ENCODE measurements at places on chromosomes 2 and 18.
A peak's percentile ranks its signal among the peaks of the same experiment; 100 is the strongest.

GRCh38 chr2:39851651-39852110 is 72.6 kb upstream of the THUMPD2 start:
- no peaks in the 10 kb centered on the region for H3K4me1 ChIP-seq
- no peaks in the 10 kb centered on the region for H3K36me3 ChIP-seq
- no peak for DNase-seq
- H3K4me3 ChIP-seq = no peak overlapping the region

GRCh38 chr2:26945991-26946750 is 24.3 kb upstream of the MAPRE3 start:
- H3K36me3 ChIP-seq = no peaks in the 10 kb centered on the region
- H3K4me3 ChIP-seq = no peak overlapping the region
- DNase-seq = no peak
- no peak overlapping the region for H3K27ac ChIP-seq
- H3K27me3 ChIP-seq = no peaks in the 10 kb centered on the region

DNA sequence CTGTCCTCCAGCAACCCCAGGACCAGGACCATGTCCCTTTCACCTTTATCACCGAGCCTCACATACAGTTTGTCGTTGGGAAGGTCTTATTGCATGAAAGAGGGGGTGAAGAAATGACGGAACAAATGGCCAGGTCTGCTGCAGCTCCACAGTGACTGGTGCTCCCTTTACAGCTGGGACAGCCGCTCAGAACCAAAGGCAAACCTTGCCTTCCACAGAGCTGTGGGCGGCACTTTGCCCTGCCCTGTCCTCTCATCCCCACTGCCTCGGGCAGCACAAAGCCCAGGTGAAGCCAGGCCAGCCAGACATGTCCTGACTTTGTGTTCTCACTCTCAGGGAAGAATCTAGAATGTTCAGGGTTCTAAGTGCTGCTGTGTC is 961 bp downstream of the GPR55 start:
- peak overlapping the region; percentile 65 for H3K27ac ChIP-seq
- peaks cover 2% of the 10 kb centered on the region for H3K27me3 ChIP-seq
- peak overlapping the region; percentile 68 for H3K4me3 ChIP-seq
- no peaks in the 10 kb centered on the region for H3K36me3 ChIP-seq
- no peak for DNase-seq

- H3K4me3 ChIP-seq = no peak overlapping the region
- no peak overlapping the region for H3K27ac ChIP-seq
- no peaks in the 10 kb centered on the region for H3K27me3 ChIP-seq
- no peak for DNase-seq
- no peaks in the 10 kb centered on the region for H3K36me3 ChIP-seq
Measured at GRCh38 chr2:58701688-58702301, 460.7 kb upstream of the FANCL start.

- no peak overlapping the region for H3K4me3 ChIP-seq
- H3K27ac ChIP-seq = no peak overlapping the region
- DNase-seq = no peak
- H3K27me3 ChIP-seq = peaks cover 10% of the 10 kb centered on the region
- H3K4me1 ChIP-seq = peaks cover 15% of the 10 kb centered on the region
Measured at GRCh38 chr2:241555711-241556110, 2.8 kb upstream of the BOK start.

DNA sequence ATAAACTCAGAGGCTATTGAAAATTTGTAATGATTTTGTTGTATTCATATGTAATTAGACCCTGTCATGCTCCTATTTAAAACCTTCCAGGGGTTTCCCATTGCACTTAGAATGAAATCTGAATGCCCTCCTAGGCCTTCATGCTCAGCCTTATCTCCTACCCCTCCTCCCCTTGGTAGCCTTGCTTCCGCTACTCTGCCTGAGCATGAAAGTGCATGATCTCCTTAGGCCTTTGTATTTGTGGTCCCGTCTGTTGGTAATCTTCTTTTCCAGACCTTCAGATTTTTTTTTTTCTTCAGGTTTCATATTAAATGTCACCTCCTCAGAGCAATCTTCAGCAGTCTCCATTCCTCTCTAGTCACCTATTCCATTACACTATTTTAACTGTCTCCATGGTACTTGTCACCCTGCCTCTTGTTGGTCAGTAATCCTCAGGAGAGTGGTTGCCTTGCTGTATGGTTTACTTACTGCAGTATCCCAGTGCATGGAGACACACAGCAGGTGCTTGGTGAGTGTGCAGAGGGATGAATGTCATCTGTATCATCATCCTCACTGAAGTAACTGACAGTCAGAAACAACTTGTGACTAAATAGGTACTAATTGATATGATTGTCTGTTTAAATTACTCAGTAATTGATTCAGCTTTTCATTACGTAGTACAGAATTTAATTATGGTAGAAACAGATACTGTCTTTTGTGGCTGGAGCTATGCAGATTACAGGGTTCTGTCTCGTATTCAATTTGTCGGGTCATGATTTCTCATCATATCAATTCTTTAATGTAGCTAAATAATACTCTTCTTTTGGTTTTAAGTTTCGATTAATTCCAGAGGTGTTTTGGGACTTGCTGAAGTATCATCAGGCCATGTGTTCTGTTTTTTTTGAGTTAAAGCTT is 63.9 kb downstream of the PHLPP1 start:
- H3K4me1 ChIP-seq = peaks cover 7% of the 10 kb centered on the region
- no peak overlapping the region for H3K4me3 ChIP-seq
- no peak overlapping the region for H3K27ac ChIP-seq
- DNase-seq = peak; percentile 10

GRCh38 chr2:28101892-28102291 is 211.4 kb downstream of the BABAM2 start:
- no peak overlapping the region for H3K4me3 ChIP-seq
- H3K4me1 ChIP-seq = no peaks in the 10 kb centered on the region
- H3K36me3 ChIP-seq = no peaks in the 10 kb centered on the region
- H3K27me3 ChIP-seq = no peaks in the 10 kb centered on the region
- no peak for DNase-seq

DNA sequence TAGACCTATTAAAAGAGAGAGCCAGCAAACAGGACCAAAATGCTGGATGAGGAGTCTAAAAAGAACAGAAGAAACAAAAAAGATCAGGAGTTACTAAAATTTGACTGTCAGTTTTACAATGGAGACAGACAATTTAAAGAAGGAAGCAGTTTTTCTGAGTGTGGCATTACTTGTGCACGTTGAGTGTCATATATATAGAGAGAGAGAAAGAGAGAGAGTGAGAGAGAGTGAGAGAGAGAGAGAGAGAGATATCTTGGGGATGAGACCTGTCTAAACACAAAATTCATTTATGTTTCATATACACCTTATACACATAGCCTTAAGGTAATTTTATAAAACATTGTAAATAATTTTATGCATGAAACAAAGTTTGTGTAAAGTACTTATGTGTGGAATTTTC is 2.1 kb upstream of the GALNT3 start:
- peaks cover 19% of the 10 kb centered on the region for H3K4me1 ChIP-seq
- no peaks in the 10 kb centered on the region for H3K36me3 ChIP-seq
- H3K27me3 ChIP-seq = peaks cover 6% of the 10 kb centered on the region
- no peak overlapping the region for H3K27ac ChIP-seq
- H3K4me3 ChIP-seq = no peak overlapping the region
- DNase-seq = no peak

DNA sequence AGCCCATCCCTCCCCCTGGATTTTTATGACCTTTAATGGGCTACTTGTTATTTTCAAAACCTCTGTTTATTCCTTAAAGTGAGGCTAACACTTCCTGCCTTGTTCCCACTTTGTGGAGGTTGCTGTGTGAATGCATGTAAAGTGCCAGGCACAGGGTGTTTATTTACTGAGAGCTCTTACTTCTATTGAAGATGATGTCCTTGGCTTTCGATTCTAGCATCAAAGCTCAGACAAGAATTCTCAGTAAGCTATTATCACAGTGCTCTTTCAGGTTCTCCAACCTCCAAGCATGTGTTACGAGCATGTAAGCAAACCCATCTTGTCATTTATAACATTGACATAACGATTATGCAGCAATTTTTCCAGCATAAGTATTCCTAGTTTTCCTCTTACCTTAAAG is 44.2 kb downstream of the DPYSL5 start:
- peaks cover 2% of the 10 kb centered on the region for H3K27me3 ChIP-seq
- no peaks in the 10 kb centered on the region for H3K36me3 ChIP-seq
- H3K4me3 ChIP-seq = no peak overlapping the region
- no peak for DNase-seq
- no peak overlapping the region for H3K27ac ChIP-seq

DNA sequence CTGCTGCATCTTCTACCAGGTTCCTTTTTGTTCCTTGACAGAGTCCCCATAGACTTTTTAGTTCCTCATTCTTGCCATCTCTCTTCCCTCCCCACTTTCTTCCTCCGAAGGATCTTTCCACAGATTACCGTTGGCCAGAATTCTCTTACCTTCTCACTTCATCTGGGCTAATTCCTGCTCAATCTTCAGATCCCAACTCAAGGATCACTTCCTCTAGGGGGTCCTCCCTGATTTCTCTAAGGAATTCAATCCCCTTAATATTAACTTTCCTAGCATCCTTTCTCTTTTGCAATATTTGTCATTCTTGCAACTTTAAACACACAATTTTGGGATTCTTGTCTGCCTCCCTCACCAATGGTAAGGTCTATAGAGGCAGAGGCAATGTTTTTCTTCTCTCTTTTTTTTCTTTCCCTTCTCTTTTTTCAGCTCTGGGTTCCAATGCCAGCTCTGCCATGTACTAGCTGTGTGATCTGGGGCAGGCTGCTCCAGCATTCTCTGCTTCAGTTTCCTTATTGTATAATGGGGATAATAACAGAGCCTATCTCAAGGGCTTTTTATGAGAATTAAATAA is 5.4 kb upstream of the KCNE4 start:
- H3K36me3 ChIP-seq = no peaks in the 10 kb centered on the region
- DNase-seq = no peak
- no peaks in the 10 kb centered on the region for H3K27me3 ChIP-seq
- no peak overlapping the region for H3K4me3 ChIP-seq
- H3K4me1 ChIP-seq = no peaks in the 10 kb centered on the region

GRCh38 chr18:7290077-7290476 is 59.2 kb downstream of the LRRC30 start:
- no peak for DNase-seq
- no peak overlapping the region for H3K27ac ChIP-seq
- no peaks in the 10 kb centered on the region for H3K36me3 ChIP-seq

DNA sequence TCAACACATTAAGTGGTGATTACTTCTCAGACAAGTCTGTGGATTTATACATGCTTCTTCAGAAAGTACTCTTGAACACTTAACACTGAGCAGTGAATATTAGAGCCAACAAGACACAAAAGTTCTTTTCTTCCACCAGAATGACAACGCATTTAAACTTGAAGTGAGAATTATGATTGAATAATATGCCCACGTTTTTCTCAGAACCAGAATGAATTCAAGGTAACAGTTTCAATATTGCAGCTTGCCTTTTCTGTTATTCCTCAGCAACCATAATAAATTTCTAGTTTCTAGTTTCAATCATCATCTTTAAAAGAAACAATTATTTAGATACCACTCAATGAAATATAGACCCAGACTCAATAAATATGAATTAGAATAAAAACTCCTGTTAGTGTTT is 547.0 kb downstream of the NUP35 start:
- H3K27me3 ChIP-seq = no peaks in the 10 kb centered on the region
- H3K4me3 ChIP-seq = no peak overlapping the region
- DNase-seq = no peak
- H3K27ac ChIP-seq = no peak overlapping the region
- H3K4me1 ChIP-seq = no peaks in the 10 kb centered on the region

GRCh38 chr2:127829845-127830246 is 18.9 kb upstream of the WDR33 start:
- H3K27me3 ChIP-seq = no peaks in the 10 kb centered on the region
- H3K36me3 ChIP-seq = no peaks in the 10 kb centered on the region
- DNase-seq = peak; percentile 20

DNA sequence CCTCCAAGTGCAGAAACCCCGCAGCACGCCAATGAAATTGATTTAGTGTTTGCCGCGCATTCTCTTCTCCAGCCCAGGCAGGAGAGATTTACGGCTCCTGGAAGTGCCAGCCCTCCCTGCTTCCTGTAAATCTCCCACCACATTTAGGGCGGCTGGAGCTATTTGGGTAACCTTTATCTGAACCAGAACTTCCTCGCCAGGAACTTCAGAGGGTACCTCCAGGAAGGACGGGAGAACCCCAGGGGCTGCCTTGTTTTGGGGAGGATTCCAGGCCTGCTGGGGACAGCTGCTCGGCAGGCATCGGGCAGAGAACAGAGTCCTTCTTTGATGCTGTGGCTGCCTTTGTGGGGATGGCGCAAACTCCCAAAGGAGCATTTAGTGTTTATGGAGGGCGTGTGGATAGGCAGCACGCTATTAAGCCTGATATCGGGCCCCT is 122.0 kb upstream of the MYCN start:
- no peak overlapping the region for H3K4me3 ChIP-seq
- peaks cover 3% of the 10 kb centered on the region for H3K27me3 ChIP-seq
- H3K4me1 ChIP-seq = no peaks in the 10 kb centered on the region
- no peak overlapping the region for H3K27ac ChIP-seq
- H3K36me3 ChIP-seq = no peaks in the 10 kb centered on the region

- H3K4me3 ChIP-seq = no peak overlapping the region
- no peak for DNase-seq
- no peaks in the 10 kb centered on the region for H3K36me3 ChIP-seq
- no peak overlapping the region for H3K27ac ChIP-seq
Measured at GRCh38 chr2:152075461-152076050, 23.3 kb downstream of the CACNB4 start.

GRCh38 chr2:14428056-14428455 is 204.5 kb upstream of the LRATD1 start:
- H3K36me3 ChIP-seq = no peaks in the 10 kb centered on the region
- no peak for DNase-seq
- no peaks in the 10 kb centered on the region for H3K27me3 ChIP-seq
- H3K4me1 ChIP-seq = no peaks in the 10 kb centered on the region
- H3K27ac ChIP-seq = no peak overlapping the region

- H3K4me3 ChIP-seq = no peak overlapping the region
- H3K4me1 ChIP-seq = no peaks in the 10 kb centered on the region
- DNase-seq = no peak
- no peaks in the 10 kb centered on the region for H3K36me3 ChIP-seq
- no peak overlapping the region for H3K27ac ChIP-seq
- no peaks in the 10 kb centered on the region for H3K27me3 ChIP-seq
Measured at GRCh38 chr18:71471963-71472725, 1072.0 kb downstream of the CBLN2 start.

- H3K4me1 ChIP-seq = no peaks in the 10 kb centered on the region
- no peak for DNase-seq
- no peak overlapping the region for H3K27ac ChIP-seq
Measured at GRCh38 chr2:217903859-217904613, 98.8 kb downstream of the TNS1 start.

- no peak overlapping the region for H3K4me3 ChIP-seq
- DNase-seq = no peak
- no peaks in the 10 kb centered on the region for H3K4me1 ChIP-seq
- H3K27ac ChIP-seq = no peak overlapping the region
Measured at GRCh38 chr2:196381464-196381863, 210.1 kb upstream of the STK17B start.

GRCh38 chr2:131112529-131112928 is 7.4 kb downstream of the PLEKHB2 start:
- H3K4me3 ChIP-seq = no peak overlapping the region
- no peak for DNase-seq
- H3K36me3 ChIP-seq = peaks cover 26% of the 10 kb centered on the region
- peaks cover 18% of the 10 kb centered on the region for H3K4me1 ChIP-seq

Data from CD4-positive, CD25-positive, alpha-beta regulatory T cell (primary cell).